Activated CD4-positive, alpha-beta T cell treated with anti-CD3 and anti-CD28 coated beads, Interleukin-2, amount 10 ng/mL, durations not matched to agents 7 days and 5 days (primary cell): ENCODE measurements at places on chromosomes 6 and 20.

GRCh38 chr6:151103266-151103665 is 136.5 kb upstream of the AKAP12 start:
- no peak for DNase-seq

DNA sequence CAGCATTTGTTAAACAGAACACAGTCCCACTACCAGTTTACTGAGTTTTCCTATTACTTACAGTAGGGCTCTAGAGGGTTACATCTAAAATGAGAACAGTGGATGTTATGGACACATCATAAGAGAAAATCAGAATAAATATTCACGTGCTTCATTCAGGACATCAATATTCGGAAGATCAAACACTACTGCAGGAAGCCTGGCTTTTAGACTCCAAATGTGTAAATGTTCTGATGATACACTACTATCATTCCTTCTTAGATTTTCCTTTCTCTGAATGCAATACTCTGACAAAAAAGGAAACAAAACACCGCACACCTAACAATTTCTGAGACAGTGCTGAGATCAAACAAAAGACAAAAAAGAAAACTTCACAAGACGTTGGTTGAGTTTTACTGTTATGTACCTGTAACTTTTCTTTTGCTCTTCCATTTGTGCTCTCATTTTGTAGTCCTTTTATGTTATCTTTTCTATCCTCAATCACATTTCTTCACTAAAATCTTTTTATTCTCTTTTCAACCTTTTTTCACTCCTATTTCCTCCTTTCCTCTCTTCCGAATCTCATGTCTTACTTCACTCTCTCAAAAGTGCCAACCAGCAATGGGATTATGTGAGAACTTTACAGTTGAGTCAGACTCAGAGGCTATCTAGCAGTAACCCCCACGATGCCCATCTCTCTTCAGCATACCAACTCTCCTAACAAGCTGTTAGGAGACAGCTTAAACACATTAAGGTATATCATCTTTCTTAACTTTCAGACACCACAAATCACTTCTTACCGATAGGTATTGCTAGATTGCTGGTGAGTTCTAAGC is 1.7 kb downstream of the FAM184A start:
- DNase-seq, result no peak

DNA sequence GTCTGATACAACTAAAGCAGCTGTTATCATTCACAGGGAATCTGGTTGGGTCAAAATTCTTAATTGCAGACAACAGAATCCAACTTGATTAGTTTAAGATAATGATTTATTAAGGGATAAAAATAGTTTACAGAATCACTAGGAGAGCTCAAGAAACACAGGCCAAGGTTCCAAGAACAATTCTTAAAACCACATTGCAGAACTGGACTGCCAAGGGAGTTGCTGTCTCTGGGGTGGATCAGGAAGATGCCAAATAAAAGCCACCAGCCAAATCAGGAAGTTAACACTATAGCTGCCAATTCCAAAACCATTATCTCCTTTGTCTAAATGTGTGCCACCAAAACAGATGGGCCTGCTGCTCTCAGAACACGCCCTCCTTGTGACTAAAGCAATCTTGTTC is 53.7 kb downstream of the NUDT3 start:
- no peak for DNase-seq

GRCh38 chr6:147820520-147820919 is 312.0 kb downstream of the SAMD5 start:
- DNase-seq, result no peak

- no peak for DNase-seq
Observed at GRCh38 chr6:105346052-105346451, 56.8 kb downstream of the PREP start.

DNA sequence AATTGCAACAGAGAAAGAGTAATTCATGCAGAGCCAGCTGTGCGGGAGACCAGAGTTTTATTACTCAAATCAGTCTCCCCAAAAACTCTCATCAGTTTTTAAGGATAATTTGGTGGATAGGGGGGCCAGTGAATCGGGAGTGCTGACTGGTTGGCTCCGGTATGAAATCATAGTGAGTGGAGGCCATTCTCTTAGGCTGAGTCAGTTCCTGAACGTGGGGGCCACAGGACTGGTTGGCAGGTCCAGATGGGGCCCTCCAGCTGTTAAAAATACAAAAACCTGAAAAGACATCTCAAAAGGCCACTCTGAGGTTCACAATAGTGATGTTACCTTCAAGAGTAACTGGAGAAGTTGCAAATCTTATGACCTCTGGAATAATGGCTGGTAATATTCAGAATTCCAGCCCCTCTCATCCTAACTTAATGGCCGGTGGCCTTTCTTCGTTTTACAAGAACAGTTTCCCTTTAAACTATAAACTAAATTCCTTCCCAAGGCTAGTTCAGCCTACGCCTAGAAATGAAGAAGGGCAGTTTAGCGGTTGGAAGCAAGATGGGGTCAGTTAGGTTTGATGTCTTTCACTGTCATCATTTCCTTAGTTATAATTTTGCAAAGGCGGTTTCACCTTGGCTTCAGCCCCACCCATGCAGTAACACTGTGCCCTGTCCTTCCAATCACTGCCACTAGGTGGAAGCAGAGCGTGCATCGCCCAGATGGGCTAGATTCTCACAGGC is 6.8 kb upstream of the MICA start:
- DNase-seq, result peak; percentile 89

- no peak for DNase-seq
Observed at GRCh38 chr6:134029495-134030455, 22.6 kb downstream of the SLC2A12 start.

- DNase-seq, result no peak
Observed at GRCh38 chr6:41464481-41464880, 81.7 kb upstream of the FOXP4 start.

DNA sequence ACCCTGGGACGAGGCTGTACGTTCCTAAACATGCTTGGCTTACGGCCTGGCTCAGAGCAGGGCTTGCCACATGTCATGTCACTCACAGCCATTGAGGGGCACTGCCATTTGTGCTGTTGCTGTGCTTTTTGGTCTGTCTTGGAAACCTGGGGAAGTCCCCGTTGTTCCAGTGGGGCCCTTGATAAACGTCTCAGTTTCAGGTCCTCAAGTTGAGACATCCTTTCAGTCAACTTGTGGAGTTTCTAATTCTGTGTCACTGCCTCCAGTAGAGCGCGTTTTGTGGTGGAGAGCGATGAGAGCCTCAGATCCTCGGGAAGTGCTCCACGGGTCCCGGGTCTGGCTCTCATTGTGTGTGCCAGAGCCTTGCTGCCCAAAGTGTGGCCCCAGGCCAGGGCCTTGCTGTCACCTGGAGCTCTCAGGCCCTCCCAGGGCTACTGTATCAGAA is 43.0 kb upstream of the CCR6 start:
- no peak for DNase-seq

DNA sequence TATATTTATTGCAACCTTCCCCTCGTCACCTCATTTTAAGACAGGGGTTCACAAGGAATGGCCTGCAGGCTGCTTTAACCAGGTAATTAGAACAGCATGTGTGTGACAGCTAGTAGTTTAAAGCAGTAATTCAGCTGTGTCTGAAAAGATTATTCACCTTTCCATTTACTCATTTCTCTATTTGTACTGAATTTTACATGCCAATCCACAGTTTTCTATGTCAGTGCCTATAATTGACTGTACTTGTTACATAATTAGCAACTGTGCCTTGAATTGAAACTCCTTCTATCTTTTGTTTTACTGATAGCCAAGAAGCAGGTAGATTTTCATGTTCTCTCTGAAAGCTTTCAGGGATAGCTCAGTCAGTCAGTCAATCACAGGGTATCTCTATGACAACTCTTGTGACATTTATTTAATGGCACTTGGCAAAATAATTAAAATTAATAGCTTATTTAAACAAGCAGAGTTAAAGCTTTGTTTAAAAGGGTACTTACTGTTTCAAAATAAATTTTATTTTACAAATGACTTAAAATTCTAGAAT is 214.0 kb downstream of the ZFAND3 start:
- DNase-seq, result no peak

DNA sequence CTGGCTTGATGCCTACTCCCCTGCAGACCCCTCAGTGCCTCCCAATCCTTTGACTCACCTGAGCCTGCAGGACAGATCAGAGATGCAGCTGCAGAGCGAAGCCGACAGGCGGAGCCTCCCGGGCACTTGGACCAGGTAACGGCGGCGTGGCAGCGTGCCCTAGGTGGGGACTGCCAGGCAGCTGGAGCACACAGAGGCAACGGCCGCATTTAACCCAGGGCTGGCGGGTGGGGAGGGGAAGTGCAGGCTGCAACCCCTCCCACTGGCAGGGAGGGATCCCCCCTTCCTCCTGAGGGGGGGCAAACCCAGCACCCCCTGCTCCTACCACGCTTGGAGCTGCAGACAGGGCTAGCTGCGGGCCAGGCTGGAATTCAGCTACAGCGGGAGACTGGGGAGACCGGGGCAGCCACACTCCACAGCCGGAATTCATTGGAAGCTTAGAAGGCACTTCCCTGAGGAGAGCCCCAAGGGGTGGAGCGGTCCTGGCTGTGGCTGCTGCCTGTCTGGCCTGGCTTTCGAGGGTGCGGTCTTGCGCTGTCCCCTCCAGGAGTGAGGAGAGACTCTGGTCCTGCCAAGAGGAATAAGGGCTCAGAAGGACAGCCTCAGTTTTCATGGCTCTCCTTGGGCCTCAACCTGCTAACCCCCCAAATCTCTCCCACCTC is at the start of gene MATN4:
TSS of gene MATN4 (minus strand) at position 183 of the 662 bp plus-strand sequence. CDS start 2,717 bp downstream, outside the sequence.
- no peak for DNase-seq

DNA sequence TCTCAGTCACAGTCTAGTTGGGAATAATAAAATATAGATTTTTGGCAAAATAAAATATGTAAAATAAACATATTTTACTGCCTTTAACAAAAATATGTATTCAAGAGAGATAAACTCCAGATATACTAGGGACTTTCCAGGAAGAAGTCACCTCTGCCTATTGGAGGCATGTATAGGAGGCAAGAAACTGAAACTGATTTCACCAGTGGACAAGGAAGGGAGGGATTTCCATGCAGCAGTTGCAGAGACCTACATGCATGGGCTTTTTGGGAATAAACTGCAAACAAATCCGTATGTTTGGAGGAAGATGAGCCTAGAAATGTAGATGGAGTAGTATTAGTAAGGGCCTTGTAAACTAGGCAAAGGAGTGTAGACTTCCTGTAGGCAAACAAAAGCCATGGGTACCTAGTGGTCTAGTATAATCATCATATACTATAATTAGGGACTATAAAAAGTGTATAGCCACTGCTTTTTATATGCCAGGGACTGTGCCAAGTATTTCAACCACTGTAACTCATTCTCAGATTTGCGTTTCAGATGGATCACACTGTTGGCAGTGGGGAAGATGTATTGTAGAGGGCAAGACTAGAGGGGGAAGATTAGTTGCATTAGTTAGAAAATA is 38.9 kb downstream of the CD109 start:
- no peak for DNase-seq

DNA sequence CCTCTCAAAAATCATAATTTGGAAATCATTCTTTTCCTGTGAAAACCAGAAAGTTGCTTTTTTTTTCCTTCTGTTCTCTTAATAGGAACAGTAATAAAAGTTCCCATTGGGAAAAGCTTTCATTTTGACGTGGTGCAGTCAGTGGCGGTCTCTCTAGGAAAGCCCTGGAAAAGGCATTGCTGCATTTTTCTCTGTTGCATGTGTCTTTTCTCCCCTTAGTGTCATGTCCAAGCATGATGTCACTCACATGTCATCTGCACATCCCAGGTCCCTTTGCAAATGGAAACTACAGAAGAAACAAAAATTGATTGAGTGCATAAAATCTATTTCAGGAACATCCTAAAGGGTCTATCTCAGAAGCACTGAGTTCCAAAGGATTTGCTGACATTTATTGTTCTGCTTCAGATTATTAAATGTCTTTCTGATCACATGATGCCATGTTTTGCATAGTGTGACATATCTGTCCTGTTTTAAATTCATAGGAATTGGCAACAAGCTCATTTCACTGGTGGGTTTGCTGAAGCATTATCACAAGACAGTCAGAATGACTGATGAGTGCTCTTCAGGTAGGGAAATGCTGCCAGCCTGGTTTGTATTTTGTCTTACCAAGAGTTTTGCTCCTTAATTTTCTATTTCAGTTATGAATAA is 208.7 kb downstream of the SOX4 start:
- no peak for DNase-seq
